ENCODE measurements at places on chromosomes 12 and 14. TPM values are rescaled to one million over a fixed set of nuclear protein-coding genes. Genes with fewer than 3 reads are reported as not detected.

Gene EPS8
- total RNA-seq, result 7.7 TPM

- H3K4me1 ChIP-seq, result peaks cover 65% of the 10 kb centered on the region
- no peak overlapping the region for H3K4me3 ChIP-seq
- no peaks in the 10 kb centered on the region for H3K36me3 ChIP-seq
- no peak overlapping the region for H3K27ac ChIP-seq
- DNase-seq, result no peak
Observed at GRCh38 chr12:121808623-121809022, 4.8 kb downstream of the SETD1B start.

- H3K27ac ChIP-seq, result no peak overlapping the region
- no peaks in the 10 kb centered on the region for H3K4me1 ChIP-seq
- no peaks in the 10 kb centered on the region for H3K36me3 ChIP-seq
- no peak overlapping the region for H3K4me3 ChIP-seq
- peaks cover 10% of the 10 kb centered on the region for H3K27me3 ChIP-seq
Observed at GRCh38 chr12:131860472-131861260, 32.5 kb downstream of the MMP17 start.

DNA sequence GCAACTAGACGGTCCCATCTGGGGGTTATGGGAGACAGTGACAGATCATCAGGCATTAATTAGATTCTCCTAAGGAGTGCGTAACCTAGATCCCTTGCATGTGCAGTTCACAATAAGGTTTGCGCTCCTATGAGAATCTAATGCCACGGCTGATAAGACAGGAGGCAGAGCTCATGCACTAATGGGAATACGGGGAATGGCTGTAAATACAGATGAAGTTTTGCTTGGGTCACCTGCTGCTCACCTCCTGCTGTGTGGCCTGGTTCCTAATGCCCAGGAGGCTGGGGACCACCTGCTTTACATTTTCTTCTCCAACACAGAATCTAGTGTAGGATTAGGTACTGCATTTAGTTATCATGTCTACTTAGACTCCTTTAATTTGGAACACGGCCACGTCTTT lies 49.7 kb upstream of the SAV1 start:
- no peak overlapping the region for H3K4me3 ChIP-seq
- H3K36me3 ChIP-seq, result no peaks in the 10 kb centered on the region
- H3K4me1 ChIP-seq, result no peaks in the 10 kb centered on the region
- no peaks in the 10 kb centered on the region for H3K27me3 ChIP-seq
- H3K27ac ChIP-seq, result no peak overlapping the region
- DNase-seq, result no peak

DNA sequence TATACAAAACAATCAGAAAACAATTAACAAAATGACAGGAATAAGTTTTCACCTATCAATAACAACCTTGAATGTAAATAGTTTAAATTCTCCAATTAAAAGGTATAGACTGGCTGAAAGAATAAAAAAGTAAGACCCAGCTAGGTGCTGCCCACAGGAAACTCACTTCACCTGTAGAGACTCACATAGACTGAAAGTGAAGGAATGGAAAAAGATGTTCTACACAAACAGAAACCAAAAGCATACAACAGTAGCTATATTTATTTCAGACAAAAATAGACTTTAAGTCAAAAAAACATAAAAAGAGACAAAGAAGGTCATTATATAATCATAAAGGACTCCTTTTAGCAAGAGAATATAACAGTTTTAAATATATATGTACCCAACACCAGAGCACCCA lies 152.4 kb upstream of the PWP1 start:
- peaks cover 5% of the 10 kb centered on the region for H3K27me3 ChIP-seq
- no peak overlapping the region for H3K4me3 ChIP-seq
- no peaks in the 10 kb centered on the region for H3K36me3 ChIP-seq
- DNase-seq, result no peak
- H3K27ac ChIP-seq, result no peak overlapping the region
- no peaks in the 10 kb centered on the region for H3K4me1 ChIP-seq

DNA sequence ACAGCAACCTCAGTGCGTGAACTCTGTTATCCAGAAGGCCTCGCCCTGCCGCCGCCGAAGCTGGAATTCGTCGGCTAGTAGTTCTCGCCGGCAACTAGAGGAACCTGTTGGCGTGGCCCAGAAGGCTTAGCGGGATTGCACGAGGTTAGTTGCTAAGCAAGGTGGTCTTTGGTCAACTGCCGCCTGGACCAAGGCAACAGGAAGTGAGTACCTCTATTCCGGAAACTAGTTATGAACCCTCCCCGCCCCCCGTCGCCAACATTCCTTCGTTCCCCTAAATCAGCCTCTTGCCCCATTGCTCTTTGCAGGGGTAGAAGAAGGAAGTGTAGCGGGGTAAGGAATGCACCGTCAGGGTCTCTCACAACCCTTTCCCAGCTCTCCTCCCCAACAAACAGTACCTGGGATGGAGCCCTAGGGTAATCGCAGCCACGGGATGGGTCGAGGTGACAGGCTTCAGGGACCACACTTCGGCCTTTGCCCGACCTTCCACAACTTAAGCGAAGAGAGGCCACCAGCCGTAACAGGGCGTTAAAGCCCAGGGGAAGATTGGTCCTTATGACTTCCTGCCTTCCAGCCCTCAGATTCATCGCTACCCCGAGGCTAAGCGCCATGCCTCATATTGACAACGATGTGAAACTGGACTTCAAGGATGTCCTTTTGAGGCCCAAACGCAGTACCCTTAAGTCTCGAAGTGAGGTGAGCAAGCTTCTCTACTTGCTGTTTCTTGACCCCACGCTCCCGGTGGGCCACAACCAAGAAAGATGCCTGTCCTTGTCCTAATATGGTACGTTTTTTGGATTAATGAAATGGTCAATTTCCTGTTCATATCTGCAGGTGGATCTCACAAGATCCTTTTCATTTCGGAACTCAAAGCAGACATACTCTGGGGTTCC lies at the start of gene GMPR2:
Gene GMPR2, plus strand, starts transcription at position 285 of the 893 bp plus-strand sequence. Its CDS starts 325 bp downstream, at position 610.
- no peak for DNase-seq
- peak within 1 kb of the TSS; percentile 89 for H3K27ac ChIP-seq
- no peaks in the 10 kb centered on the region for H3K27me3 ChIP-seq
- H3K4me1 ChIP-seq, result peaks cover 26% of the 10 kb centered on the region
- H3K36me3 ChIP-seq, result peaks cover 41% of the 10 kb centered on the region

Gene KRT6C
- total RNA-seq, result not detected

DNA sequence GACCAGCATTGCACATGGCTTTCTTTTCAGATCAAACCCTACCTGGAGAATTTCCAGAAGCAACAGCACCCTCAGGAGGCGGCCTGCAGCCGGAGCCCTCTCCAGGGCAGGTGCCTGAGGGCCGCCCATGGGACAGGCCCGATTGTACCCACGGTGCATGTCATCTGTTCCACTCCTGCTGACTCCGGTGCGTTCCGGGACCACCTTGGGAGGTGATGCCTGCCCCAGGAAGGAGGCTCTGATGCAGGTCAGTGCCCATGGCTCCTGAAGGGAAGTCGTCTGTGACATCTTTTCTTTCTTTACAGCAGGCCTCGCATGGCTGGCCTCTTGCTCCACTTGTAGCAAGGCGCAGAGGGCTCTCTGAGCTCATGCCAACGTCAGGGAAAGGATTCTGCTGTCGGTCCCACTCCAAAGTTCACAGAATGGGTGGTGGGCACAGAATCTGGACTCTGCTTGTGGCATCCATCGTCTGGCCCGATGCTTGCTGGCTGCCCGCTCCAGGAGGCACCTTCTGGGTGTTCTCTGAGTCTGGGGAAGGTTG lies 160.7 kb upstream of the RTL1 start:
- no peak overlapping the region for H3K27ac ChIP-seq
- no peak overlapping the region for H3K4me3 ChIP-seq
- peaks cover 9% of the 10 kb centered on the region for H3K27me3 ChIP-seq
- H3K36me3 ChIP-seq, result no peaks in the 10 kb centered on the region
- no peak for DNase-seq

DNA sequence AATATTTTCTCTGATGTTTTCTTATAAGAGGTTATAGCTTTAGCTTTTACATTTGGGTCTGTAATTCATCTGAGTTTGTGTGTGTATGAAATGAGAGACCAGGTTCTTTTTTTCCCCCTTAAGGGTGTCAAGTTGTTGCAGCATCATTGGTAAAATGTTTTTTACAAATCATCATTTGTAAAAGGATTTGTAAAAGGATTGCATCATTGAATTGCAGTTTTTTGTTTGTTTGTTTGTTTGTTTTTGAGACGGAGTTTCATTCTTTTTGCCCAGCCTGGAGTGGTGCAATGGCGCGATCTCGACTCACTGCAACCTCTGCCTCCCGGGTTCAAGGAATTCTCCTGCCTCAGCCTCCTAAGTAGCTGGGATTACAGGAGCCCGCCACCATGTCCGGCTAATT lies 31.1 kb downstream of the MAPKAPK5 start:
- no peak for DNase-seq
- H3K27me3 ChIP-seq, result no peaks in the 10 kb centered on the region
- H3K4me3 ChIP-seq, result no peak overlapping the region
- H3K27ac ChIP-seq, result no peak overlapping the region
- no peaks in the 10 kb centered on the region for H3K4me1 ChIP-seq

Gene TMEM229B
- total RNA-seq, result 5.9 TPM

GRCh38 chr14:92610849-92611271 lies 97.3 kb downstream of the RIN3 start:
- DNase-seq, result no peak
- no peaks in the 10 kb centered on the region for H3K36me3 ChIP-seq
- no peak overlapping the region for H3K4me3 ChIP-seq

Gene PLEKHH1
- total RNA-seq, result 2.7 TPM

Gene LRRC43
- total RNA-seq, result 0.65 TPM

Gene MAP4K5
- 10.9 TPM for total RNA-seq
